Muscle of leg (tissue), 16 donors: ENCODE measurements at places on chromosomes 7 and 10. TPM values are rescaled to one million over a fixed set of nuclear protein-coding genes. Genes with fewer than 3 reads are reported as not detected.

- DNase-seq: no peak
These were observed 5.6 kb upstream of the MEST start for GRCh38 chr7:130486114-130486953.

GRCh38 chr7:157918326-157919080 lies 581.7 kb downstream of the DNAJB6 start:
- no peak for DNase-seq

GRCh38 chr10:29773675-29774091 lies 138.9 kb upstream of the SVIL start:
- no peak for DNase-seq

- no peak for DNase-seq
These were observed 20.8 kb downstream of the OGDHL start for GRCh38 chr10:49741108-49741995.

GRCh38 chr7:83649701-83650100 lies 762 bp upstream of the SEMA3E start:
- DNase-seq: no peak

DNA sequence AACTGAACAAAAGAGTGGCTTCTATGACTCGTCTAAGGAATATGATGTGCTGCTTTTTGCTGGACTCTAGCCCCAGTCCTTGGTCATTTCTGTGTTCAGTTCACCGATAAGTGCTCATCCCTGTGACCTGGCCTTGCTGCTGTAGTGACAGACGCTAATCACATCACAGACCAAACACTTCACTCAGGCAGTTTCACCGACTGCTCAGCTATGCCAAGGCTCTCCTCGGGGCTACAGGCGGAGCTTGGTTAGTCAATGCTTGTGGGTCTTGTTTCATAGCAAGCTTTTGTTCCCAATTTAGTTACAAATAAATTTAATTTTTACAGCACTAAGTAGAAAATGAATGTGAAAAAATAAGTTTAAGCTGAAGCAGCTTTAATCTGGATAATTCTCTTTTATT lies 190.8 kb upstream of the PRKCQ start:
- DNase-seq: no peak

- DNase-seq: no peak
These were observed 103.8 kb downstream of the NKX6-2 start for GRCh38 chr10:132681858-132682755.

The SOSTDC1 gene
- 27.0 TPM for polyA plus RNA-seq

The AKR1D1 gene
- polyA plus RNA-seq: not detected

The ABCA13 gene
- polyA plus RNA-seq: 0.11 TPM

The OR2A1 gene
- 0.09 TPM for polyA plus RNA-seq

The CPED1 gene
- 10.8 TPM for polyA plus RNA-seq

The UCMA gene
- 1.0 TPM for polyA plus RNA-seq

The PAX4 gene
- not detected for polyA plus RNA-seq
